ENCODE measurements at places on chromosomes 12 and 14.

- DNase-seq, result no peak
These were observed 114.9 kb downstream of the TMEM121 start for GRCh38 chr14:105641075-105641937.

- DNase-seq, result no peak
These were observed 241.8 kb upstream of the RGS6 start for GRCh38 chr14:71690478-71690877.

GRCh38 chr14:100895411-100895810 lies 8.1 kb downstream of the RTL1 start:
- no peak for DNase-seq

DNA sequence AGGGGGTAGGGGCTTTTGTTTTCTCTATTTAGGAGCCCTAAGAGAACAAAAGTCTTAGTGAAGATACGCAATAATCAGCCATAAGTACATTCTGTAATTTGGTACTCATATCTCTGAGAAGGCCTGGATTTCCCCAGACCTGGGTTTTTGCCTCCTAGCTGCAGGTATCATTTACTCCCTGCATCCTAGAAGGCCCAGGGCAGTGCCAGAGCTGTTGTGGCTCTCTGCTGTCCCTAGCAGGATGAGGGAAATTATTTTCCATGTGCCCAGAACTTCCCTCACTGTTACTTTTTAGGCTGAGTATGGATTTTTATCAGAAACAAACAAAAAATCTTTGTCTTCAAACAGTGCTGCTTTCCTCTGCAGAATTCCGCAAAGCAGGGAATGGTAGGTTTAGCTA lies 192.5 kb upstream of the SYT1 start:
- no peak for DNase-seq
